ENCODE measurements at places on chromosomes 6 and 20.

DNA sequence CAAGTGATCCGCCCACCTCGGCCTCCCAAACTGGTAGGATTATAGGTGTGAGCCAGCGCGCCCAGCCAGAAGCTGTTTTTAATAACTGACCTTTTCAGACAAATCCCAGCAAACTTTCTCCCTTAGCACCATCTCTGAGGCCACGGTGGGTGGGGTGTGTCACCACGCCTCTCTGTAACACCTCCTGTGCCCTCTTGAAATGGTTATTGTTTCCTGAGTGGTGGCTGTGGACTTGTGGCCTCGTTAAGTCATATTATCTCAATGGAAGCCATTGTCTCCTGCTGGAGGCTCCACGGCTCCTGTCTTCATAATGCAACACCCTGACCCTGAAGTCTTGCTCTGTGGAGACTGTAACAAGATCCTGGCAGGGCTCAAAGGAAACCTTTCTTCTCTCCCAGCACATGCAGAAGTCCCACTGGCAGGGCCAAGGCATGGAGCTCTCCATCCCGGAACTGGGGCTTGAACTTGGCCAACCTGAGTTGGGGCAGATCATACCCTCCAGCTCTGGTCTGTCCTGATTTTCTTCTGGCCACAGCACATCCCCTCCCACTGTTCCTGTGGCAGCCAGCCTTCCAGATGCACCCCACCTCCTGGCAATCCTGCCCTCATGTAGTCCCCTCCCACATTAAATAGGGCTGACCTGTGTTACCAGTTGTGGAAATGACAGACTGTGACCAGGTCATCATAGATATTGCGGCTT lies 81.1 kb downstream of the SNX5 start:
- H3K4me1 ChIP-seq = peaks cover 27% of the 10 kb centered on the region
- no peaks in the 10 kb centered on the region for H3K27me3 ChIP-seq
- no peak overlapping the region for H3K27ac ChIP-seq
- ATAC-seq = no peak
- no peak overlapping the region for H3K4me3 ChIP-seq
- no peaks in the 10 kb centered on the region for H3K36me3 ChIP-seq

GRCh38 chr6:119566546-119567260 lies 217.1 kb upstream of the MAN1A1 start:
- no peaks in the 10 kb centered on the region for H3K27me3 ChIP-seq
- no peaks in the 10 kb centered on the region for H3K4me1 ChIP-seq
- no peaks in the 10 kb centered on the region for H3K36me3 ChIP-seq
- H3K27ac ChIP-seq = no peak overlapping the region
- no peak for ATAC-seq
- no peak overlapping the region for H3K4me3 ChIP-seq

- no peaks in the 10 kb centered on the region for H3K4me1 ChIP-seq
- no peaks in the 10 kb centered on the region for H3K36me3 ChIP-seq
- no peak overlapping the region for H3K27ac ChIP-seq
- peaks cover 52% of the 10 kb centered on the region for H3K27me3 ChIP-seq
- ATAC-seq = no peak
These were observed 48.7 kb upstream of the GATA5 start for GRCh38 chr20:62524505-62524911.

DNA sequence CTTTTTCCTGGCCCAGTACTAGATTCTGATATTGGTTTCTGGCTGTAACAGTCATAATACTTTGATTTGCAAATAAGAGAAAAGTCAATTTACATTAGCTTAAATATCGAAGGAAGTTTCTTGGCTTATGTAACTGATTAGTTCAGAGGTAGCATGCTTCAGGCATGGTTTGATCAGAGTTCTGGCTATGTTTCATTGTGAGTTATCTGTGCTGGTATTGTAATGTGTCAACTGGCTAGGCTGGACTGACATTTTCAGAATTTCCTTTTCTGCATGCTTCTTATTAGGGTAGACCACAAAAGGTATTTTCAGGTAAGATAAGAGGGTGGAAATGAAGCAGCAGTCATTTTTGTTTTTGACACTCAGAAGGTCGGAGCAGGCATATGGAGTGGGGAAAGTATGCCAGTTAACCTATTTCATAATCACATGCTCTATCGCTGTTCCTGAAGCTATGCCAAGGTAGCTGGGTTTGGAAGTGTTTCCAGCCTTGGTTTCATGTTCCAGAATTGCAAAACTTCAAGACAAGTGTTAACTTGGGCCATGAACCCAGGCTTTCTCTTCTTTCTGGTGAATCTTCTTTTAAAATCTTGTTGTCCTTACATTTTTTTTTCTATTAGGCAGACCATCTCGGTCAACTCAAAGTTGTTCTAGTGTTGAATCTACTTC lies 244.9 kb downstream of the DHX35 start:
- no peak overlapping the region for H3K27ac ChIP-seq
- no peaks in the 10 kb centered on the region for H3K36me3 ChIP-seq
- peaks cover 8% of the 10 kb centered on the region for H3K27me3 ChIP-seq
- no peaks in the 10 kb centered on the region for H3K4me1 ChIP-seq
- no peak overlapping the region for H3K4me3 ChIP-seq
- ATAC-seq = no peak

- H3K36me3 ChIP-seq = no peaks in the 10 kb centered on the region
- H3K4me3 ChIP-seq = no peak overlapping the region
- no peak for ATAC-seq
- no peaks in the 10 kb centered on the region for H3K27me3 ChIP-seq
- H3K27ac ChIP-seq = no peak overlapping the region
These were observed 36.1 kb downstream of the DSE start for GRCh38 chr6:116406678-116407345.

DNA sequence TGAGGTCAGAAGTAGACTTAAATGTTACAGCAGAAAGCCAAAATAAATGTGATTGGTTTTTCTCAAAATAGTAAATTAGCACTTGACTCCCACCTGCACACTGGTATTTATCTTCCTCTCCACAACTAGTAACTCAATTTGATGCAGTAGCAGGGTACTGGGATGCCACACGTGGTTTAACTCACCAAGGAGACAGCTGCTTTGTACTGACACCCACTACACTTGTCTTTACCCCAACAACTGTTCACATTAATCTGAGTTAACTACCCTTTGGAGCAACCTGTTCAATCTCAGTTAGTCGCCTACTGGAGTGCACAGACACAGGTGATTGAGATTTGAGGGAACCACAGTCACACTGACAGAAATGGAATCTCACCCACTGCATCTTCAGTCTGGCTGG lies 242.1 kb downstream of the PRKN start:
- no peaks in the 10 kb centered on the region for H3K4me1 ChIP-seq
- no peak overlapping the region for H3K27ac ChIP-seq
- H3K36me3 ChIP-seq = no peaks in the 10 kb centered on the region
- no peak for ATAC-seq

- H3K27me3 ChIP-seq = no peaks in the 10 kb centered on the region
- no peak overlapping the region for H3K27ac ChIP-seq
- no peaks in the 10 kb centered on the region for H3K36me3 ChIP-seq
- ATAC-seq = no peak
These were observed 32.4 kb upstream of the KIF13A start for GRCh38 chr6:18019539-18020534.

DNA sequence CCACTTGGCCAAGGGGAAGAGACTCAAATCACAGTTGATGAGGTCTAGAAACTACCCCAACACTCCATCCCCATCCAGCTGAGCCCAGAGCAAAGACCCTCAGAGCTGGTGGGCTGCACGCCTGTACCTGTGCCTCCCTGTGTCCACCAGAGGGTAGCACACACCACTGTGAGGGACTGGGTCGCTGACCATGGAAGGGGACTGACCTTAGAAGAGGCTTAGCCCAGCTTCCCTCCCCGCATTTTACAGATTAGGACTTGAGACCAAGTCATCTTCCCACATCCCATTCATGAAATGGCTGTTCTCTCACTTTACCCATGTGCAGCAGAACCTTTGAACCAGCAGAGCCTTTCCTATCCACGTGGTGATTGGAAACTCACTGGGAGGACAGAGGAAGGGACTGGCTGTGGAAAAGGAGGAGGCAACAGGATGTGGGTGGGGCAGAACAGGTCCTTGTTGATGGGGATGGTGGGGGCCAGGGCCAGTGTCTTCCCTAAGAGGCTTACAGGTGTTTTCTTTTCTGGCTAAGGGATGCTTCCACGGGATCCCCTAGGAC lies 44.3 kb downstream of the CPXM1 start:
- H3K4me1 ChIP-seq = peaks cover 14% of the 10 kb centered on the region
- H3K36me3 ChIP-seq = peaks cover 7% of the 10 kb centered on the region
- peaks cover 97% of the 10 kb centered on the region for H3K27me3 ChIP-seq
- no peak for ATAC-seq
- no peak overlapping the region for H3K27ac ChIP-seq
- no peak overlapping the region for H3K4me3 ChIP-seq

- no peak for ATAC-seq
- H3K27me3 ChIP-seq = no peaks in the 10 kb centered on the region
- no peaks in the 10 kb centered on the region for H3K36me3 ChIP-seq
- H3K27ac ChIP-seq = no peak overlapping the region
- no peaks in the 10 kb centered on the region for H3K4me1 ChIP-seq
These were observed 129.3 kb downstream of the PFDN4 start for GRCh38 chr20:54337144-54337543.

DNA sequence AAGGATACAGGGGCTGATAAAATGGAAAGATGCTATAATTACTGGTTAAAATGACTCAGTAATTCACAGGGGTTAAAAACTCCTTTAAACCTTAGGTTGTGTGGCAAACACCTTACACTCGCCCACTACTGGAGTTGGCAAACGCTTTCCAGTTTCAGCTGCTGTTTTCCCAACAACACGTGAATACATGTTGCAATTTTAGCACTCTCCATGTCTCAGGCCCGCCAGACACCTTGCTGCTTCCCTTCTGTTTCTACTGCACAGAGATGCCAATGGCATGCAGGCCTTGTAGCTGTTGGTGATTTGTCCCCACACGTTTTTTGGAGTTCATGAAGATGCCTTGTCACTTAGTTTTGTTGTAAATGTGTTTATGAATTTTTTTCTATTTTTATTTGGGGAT lies 5.3 kb upstream of the TTPAL start:
- H3K27me3 ChIP-seq = peaks cover 9% of the 10 kb centered on the region
- no peak for ATAC-seq
- no peak overlapping the region for H3K4me3 ChIP-seq
- H3K36me3 ChIP-seq = no peaks in the 10 kb centered on the region
- no peaks in the 10 kb centered on the region for H3K4me1 ChIP-seq

DNA sequence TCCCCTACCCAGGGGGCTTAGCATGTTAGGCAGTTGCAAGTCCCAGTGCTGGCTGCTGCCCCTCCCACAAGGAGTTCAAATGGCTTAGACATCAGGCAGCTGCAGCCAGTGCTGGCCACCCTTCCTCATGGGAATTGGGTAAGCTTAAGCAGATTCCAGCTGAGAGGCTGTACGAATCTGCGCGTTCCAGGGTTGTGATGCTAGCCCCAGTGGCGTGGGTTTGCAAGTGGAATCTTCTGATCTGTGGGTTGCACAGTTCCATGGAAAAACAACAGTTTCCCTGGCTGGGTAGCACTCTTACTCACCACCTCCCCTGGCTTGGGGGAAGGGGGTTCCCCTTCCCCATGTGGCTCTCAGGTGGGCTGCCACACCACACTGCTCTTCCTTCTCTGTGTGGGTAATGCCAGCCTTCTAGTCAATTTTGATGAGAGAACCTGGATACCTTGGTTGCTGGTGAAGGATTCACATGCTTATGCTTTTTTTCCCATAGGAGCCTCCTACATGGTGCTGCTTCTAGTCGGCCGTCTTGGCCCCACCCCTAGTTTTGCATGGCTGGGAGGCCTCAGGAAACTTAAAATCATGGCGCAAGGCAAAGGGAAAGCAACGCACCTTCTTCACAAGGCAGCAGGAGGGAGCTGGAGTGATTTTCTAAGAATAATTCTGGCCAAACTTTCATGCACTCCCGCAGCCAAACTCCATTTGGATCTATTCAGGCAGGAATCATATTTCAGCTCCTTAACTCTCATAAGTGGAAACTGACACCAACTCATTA lies 13.0 kb downstream of the DYNLT2 start:
- H3K4me1 ChIP-seq = no peaks in the 10 kb centered on the region
- ATAC-seq = peak; percentile 74
- no peaks in the 10 kb centered on the region for H3K36me3 ChIP-seq
- H3K27me3 ChIP-seq = no peaks in the 10 kb centered on the region
- no peak overlapping the region for H3K27ac ChIP-seq

DNA sequence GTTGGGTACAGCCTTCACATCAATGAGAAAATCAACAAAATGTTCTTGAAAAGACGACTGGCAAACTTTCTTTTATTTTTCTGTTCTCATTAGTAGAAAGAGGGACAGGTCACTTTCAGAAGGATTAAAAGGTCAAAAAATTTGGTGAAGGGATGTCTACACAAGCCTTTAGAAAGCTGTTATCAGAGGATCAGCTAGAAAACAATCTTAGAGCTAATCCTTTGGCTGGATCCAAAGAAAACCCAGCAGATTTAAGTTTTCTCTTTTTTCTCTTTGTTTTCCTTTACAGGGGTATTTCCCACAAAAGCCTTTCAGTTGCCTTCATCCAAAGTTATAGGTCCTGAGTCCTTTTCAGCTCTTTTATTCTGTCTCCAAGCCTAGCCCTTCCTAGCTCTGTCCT lies 57.3 kb upstream of the EDN1 start:
- no peak for ATAC-seq
- H3K36me3 ChIP-seq = no peaks in the 10 kb centered on the region
- no peaks in the 10 kb centered on the region for H3K4me1 ChIP-seq
- H3K27ac ChIP-seq = no peak overlapping the region

GRCh38 chr20:23433628-23434027 lies 5.9 kb upstream of the CSTL1 start:
- no peak overlapping the region for H3K4me3 ChIP-seq
- no peaks in the 10 kb centered on the region for H3K27me3 ChIP-seq
- H3K27ac ChIP-seq = no peak overlapping the region
- peaks cover 16% of the 10 kb centered on the region for H3K4me1 ChIP-seq
- H3K36me3 ChIP-seq = no peaks in the 10 kb centered on the region

DNA sequence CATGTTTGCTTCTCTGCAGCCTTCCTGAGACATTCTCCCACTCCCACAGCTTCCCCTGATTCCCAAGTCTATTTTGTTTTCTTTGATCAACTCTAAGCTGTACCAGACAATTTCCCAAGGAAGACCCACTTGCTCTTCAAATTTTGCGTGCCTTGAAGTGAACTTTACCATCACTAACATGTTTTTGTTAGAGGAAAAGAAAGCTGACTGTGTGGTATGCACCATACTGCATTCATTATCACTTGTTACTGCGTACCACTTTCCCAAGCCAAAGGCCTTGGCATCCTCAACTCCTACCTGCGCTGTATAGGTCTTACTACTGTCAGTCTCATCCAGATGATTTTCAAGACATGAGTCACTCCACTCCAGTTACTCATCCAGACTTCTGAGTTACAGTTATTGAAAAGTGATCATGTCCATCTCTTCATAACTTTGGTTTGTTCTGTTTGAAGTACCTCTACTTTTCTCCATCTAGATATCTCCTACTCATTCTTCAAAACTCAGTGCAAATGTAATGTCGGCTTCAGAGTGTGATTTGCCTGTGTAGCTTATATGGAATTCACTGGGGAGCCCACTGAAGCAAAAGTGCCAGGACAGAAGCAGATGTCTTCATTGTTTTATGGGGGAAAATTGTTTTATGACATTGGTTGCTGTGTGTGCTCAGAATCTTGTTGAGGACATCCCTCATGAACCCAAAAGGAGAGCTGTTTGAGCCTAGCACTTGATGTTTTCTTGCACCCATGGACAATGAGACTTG lies 5.2 kb downstream of the RPS12 start:
- H3K27me3 ChIP-seq = no peaks in the 10 kb centered on the region
- ATAC-seq = no peak
- H3K4me3 ChIP-seq = no peak overlapping the region
- peaks cover 44% of the 10 kb centered on the region for H3K36me3 ChIP-seq
- no peak overlapping the region for H3K27ac ChIP-seq
- peaks cover 9% of the 10 kb centered on the region for H3K4me1 ChIP-seq

All from gastroesophageal sphincter (tissue), 4 donors.